ENCODE measurements at places on chromosomes 4 and X. TPM values are rescaled to one million over a fixed set of nuclear protein-coding genes. Genes with fewer than 3 reads are reported as not detected.
A peak's percentile ranks its signal among the peaks of the same experiment; 100 is the strongest.

DNA sequence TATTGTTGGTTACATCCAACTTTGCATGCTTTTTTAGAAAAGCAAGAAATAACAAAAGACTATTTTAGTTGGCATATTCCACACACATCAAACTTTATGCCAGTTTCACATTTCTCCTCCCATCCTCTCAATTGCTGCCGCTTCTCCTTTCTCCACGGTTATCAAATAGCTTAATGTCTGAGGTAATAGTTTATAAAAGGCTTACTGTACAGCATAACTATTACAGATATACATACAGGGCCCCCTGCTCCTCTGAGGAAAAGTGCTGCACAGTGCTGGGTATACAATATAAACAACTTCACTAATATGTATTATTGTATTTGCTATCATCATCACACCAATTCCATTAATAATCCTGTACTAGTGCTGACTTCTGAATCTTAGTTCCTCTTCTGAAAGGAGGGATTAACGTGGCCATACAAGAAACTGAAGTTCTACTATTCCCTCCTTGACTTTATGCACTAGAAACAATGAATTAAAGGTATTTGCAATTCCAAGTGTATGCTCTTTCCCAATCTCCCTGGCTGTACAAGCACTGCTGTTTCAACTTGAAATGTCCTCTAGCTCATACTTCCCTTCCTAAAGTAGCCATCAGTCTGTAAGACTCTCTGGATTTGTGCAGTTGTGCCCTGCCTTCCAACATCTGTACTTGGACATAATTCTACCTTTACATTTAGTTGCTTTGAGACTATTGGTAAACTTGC lies 2.5 kb downstream of the CCNI start:
- no peak for DNase-seq

DNA sequence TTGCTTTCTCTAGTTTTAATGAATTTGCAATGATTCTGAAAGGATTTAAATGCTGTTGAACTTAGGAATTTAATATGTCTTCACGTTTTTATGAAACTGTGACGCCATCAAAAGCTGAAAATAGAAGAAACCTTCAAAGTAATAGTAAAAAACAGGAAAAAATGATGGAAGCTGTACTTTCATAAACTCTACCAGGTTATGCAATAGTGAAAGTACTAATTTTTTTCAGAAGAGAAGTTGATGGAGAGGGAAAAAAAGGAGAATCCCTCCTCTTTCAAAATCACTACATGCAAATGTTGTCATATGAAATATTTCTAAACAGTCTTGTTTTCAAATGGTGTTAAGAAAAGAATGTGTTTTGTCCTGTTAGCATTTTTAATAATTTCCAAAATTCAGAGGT lies 73.6 kb downstream of the ZNF330 start:
- DNase-seq = no peak

- DNase-seq = peak; percentile 77
Measured at GRCh38 chr4:152540293-152540674, 4.4 kb upstream of the FBXW7 start.

DNA sequence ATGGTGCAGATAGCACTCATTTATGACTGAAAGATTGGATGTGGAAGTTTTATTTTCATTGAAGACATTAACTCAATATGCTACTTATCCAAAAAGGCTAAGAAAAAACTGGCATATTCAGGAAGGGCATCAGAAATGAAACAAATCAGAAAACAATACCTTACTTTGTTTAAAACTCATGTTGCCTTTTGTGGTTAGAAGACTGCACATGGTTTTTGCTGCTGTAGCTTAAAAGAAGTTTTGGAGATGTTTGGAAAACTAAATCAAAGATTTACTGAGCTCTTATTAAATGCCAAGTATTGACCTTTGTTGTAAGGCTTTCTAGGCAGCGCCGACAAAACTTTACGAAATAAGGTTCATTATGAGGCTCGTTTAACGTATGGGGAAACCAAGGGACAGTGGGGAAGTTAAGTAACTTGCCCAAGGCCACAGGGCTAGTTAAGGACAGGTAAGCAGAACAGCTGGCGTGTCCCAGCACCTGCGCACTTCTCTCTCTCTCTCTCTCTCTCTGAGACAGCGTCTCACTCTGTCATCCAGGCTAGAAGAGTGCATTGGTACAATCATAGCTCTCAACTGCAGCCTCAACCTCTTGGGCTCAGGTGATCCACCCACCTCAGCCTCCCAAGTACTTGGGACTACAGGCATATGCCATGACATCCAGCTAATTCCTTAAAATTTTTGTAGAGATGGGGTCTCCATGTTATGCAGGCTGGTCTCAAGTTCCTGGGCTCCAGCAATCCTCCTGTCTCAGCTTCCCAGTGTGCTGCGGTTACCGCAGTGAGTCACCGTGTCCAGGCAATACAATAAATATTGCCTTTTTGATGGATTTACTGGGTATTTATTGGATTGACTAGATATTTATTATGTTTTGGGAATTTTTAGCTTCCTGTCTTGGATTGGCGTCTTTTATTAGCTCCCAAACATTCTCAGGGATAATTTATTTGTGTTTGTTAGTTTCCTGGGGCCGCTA lies 16.1 kb downstream of the LRP2BP start:
- DNase-seq = no peak

CDKL5 gene
- total RNA-seq = 0.82 TPM

Measured in Karpas-422 (cell line).